ENCODE measurements at places on chromosomes 5 and 9. TPM values are rescaled to one million over a fixed set of nuclear protein-coding genes. Genes with fewer than 3 reads are reported as not detected.

PRELID2 gene
- 20.1 TPM for total RNA-seq

PHF24 gene
- total RNA-seq: 0.09 TPM

NDUFA8 gene
- 43.7 TPM for total RNA-seq

DNA sequence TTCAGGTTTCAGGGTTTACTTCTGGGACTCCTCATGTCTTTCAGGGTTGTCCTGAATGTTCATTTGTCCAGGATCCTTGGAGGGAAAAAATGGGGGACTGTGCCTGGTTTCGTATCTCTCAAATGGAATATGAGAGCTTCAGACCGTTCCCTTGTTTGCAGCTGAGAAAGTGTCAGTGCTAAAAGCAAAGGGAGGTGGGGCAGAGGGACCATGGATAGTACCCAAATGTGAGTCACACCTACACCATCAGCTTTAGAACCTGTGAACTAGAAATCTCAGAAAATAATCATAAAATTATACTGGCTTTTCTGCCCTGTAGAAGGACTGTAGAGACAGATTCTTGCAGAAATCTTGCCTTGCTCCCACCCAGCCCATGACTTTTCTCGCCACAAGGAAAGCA, 84.3 kb upstream of the TAF11L2 start:
- no peak for DNase-seq

DNA sequence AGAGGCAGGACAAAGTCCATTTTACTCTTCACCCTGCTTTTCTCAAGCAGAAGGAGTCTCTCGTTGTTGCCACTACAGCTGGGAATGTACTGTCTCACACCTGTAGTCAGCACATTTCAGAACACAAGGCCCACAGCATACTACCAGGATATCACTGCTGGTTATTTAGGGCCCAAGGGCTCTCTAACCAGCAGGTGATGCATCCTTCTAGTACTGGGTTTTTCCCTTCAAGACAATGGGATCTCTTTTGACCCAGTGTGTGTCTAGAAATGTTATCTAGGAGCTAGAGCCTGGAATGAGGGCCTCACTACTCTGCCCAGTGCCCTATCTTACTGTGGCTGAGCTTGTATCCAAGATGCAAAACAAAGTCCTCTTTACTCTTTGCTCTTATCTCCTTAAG, 235.1 kb upstream of the PRR16 start:
- DNase-seq: no peak

DNA sequence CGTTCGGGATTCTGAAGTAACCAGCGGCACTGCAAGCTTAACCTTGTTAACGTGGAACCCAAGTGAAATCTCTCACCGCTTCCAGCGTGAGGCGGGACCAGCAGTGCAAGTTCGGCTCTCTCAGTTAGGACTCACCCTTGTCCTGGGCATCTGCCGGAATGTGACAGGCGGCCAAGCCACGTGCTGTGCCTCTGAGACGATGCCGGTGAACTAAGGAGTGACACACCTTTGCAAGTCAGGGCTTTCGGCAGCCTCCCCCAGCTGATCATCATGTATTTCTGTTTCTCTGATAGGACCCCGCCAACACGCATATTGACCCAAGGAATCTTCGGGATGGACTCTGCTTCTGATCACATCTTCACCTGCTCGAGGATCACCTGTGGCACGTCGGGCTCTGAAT, 415.0 kb upstream of the IRX1 start:
- DNase-seq: no peak

- no peak for DNase-seq
These were observed 23.1 kb downstream of the NDST1 start for GRCh38 chr5:150530951-150531588.

GRCh38 chr9:85156652-85157051, 487.1 kb downstream of the NTRK2 start:
- DNase-seq: no peak

DNA sequence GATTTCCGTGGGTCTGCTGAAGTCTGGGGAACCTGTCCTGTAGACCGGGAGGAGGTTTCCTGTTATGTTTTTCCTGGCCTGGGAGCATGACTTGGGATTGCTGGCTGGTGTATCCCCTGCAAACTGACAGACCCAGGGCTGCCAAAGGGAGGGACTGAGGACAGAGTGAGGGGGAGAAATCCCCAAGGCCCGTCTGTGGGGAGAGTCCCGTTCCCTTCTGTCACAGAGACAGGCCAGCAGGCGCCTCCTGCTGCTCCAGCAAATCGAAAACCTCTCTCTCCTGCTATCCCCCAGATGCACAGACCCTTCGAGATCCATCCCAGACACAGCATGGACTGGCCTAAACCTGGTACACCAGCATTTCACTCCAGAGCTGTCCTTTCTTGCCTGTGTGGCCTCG, 56.2 kb upstream of the ALDH1B1 start:
- no peak for DNase-seq

GRCh38 chr5:151033217-151033934, 13.0 kb downstream of the GPX3 start:
- DNase-seq: no peak

All from muscle of leg (tissue), 16 donors.